ENCODE measurements at places on chromosomes 4 and X.
A peak's percentile ranks its signal among the peaks of the same experiment; 100 is the strongest.

- no peak for DNase-seq
These were observed 1664.8 kb downstream of the RPA4 start for GRCh38 chrX:98548519-98548918.

- no peak for DNase-seq
These were observed 148.2 kb downstream of the COMMD8 start for GRCh38 chr4:47315346-47315745.

- peak; percentile 18 for DNase-seq
These were observed 127.1 kb downstream of the FBXO8 start for GRCh38 chr4:174156239-174156826.

DNA sequence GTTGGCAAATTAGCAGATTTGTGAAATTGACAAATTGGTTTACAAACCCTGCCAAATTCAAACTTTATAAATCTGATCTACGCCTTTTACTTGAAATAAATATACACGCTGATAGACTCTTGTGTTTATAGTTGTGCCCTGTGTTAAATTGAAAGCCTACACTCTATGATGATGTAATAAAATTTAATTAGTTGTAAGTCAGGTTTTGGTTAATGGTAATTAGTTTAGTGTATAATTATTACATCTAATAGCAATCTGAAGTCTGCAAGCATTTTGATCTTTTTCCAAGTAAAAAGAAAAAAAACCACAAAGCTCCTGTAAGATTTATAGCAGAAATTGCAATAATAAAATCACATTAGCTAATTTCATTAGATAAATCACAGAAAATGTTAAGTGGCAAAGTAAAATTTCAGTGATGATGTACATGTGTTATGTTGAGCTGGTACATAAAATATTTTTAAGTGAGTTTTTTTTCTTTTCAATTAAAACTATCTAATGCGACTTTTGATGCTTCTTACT lies 72.7 kb upstream of the TENM3 start:
- no peak for DNase-seq

GRCh38 chr4:31234494-31234893 lies 514.3 kb downstream of the PCDH7 start:
- no peak for DNase-seq
